ENCODE measurements at places on chromosomes 16 and 17.
A peak's percentile ranks its signal among the peaks of the same experiment; 100 is the strongest.

DNA sequence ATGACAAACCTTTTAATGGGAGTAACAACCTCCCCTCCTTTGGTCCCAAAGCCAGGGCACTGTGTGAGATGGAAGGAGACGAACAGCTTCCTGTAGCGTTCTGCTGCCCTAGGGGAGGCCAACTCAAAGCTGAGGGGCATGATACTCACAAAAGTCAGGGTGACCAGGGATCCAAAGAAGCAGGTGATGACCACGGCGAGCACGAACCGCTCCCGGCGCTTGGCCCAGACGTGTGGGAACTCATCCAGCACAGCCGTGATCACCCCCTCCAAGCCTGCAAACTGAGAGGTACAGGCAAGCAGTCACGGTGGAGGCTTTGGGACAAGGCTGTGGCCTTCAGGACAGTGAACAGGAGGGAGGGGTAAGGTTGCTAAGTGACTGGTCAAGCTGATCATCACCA is 25.1 kb downstream of the SLC6A4 start:
- DNase-seq: no peak

GRCh38 chr16:4317532-4318450 is 1.9 kb downstream of the GLIS2 start:
- DNase-seq: no peak

DNA sequence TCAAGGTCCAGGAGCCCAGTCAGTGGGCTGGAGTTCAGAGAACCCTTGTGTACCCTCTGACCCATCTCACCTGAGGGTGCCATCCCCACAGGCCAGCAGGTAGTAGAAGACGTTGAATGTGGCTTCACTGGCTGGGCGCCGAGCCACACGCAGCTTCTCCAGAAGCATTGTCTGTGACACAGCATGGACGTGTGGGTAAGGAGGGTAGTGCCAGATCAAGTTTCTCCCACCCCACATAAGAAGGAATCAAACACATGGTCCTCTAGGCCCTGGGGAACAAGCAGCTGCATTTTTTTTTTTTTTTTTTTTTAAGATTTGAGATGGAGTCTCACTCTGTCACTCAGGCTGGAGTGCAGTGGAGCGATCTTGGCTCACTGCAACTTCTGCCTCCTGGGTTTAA is 60.9 kb downstream of the MYO18A start:
- no peak for DNase-seq

DNA sequence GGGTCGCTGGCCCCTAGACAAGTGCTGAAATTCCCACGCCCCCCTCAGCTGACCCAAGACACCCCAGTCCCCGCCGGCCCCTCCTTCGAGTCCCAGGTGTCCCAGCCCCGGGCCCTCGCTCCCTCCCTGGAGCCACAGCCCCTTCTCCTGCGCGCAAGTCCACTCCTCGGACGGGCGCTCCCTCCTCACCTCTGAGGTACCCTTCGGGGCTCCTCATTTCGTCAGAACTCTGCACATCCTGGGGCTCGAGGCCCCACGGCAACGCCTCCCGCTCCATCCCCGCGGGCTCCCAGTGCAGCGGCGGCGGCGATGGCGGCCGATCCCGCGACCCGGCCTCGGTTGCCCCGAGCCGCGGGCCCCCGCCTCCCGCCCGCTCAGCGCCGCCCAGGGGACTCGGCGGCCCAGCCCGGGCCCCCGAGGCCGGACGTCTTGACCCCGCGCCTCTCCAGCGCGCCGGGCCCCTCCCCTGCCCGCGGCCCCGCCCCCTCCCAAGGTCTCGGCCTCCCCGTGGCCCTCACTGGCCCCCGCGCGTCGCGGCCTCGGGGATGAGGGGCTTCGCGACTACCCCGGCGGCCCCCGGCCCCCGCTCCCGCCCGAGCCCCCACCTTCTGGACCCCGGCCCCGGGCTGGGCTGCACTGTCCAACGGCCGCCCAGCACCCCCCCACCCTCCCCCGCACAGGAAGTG is at the start of gene ZNF768:
ZNF768 (minus strand) TSS at position 430 of the 686 bp plus-strand sequence; CDS start at position 277, 153 bp downstream.
- DNase-seq: peak; percentile 7

DNA sequence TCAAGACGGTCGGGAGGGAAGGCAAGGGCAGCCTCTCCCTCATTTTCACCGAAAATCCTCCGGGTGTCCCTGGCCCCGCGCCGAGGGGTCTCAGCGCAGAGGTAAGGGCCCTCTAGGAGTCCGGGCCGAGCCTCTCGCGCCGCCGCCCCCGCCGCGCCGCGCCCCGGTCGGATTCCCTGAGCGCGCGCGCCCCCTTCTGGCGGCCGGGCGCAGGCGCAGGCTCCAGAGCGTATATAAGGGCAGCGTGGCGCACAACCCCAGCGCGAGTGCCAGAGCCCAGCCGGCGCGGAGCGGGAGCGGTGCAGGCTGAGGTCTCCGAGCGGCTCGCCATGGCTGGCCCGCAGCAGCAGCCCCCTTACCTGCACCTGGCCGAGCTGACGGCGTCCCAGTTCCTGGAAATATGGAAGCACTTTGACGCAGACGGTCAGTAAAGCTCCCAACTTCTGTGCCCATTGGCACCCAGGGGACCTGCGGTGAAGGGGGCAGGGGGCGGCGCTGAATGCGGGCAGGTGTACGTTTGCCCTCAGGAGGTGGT is at the start of gene CALB2:
CALB2 (plus strand) TSS at position 260 of the 535 bp plus-strand sequence; CDS start at position 330, 70 bp downstream.
- DNase-seq: peak; percentile 57

Measured in fibroblast of skin of scalp (primary cell).